Nucleus accumbens (tissue), 56 donors: ENCODE measurements at places on chromosomes 5 and 9.
A peak's percentile ranks its signal among the peaks of the same experiment; 100 is the strongest.

DNA sequence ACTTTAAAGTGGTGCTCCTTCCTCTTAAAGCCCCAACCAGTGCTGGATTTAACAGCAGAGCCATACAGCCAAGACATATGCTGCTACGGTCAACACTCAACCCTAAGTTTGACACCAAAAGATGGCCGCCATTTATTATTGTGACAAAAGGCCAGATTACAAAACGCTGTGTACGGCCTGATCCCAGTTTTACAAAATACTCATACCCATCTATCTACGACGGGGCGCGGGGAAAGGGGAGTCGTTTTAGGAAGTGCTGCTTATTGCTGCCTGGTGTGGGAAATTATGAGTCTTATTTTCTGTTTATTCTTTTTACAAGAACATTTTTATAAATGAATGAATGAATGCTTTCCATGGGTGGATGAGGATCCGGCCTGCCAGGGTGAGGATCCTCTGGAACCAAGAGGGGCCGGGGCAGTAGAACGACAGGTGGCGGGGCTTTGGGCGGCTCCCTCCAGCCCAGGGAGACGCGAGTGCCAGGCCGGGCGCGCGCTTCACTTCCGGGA, 457 bp upstream of the IDNK start:
- peak; percentile 48 for DNase-seq

GRCh38 chr9:78866207-78867132, 569.5 kb downstream of the PSAT1 start:
- no peak for DNase-seq

DNA sequence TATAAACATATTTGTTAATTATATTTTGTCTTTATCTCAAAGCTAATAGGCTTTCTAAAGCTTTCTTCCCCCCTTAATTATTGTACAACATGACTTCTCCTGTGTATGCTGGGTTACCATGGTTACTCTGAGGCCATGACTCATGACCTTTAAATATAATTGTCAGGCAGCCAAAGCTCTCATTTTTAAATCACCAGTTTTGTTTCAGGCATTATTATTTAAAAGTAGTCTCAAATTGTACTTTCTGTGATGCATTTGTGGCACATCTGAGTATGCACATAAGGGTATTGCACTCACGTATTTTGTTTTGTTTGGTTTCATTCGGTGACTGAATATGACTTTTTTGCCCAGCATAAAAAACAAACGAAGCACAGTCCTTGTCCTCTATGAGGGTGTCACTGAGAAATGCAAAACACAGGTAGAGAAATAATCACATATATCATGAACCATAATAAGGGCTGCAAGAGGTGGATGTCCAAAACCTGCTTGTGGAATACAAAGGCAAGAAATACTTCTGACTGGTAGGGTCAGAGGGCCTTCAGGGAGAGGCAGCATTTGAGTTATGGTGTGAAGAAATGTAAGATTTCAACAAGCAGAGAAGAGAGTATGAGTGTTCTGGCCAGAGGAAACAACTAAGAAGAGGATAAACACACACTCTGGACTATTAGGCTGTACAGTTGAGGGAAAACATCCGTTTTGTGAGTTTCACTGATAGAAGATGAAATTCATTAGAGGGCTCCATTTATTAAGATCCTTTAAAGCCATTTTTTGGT, 2.1 kb downstream of the CCDC192 start:
- no peak for DNase-seq

GRCh38 chr9:85200726-85201404, 531.3 kb downstream of the NTRK2 start:
- no peak for DNase-seq

GRCh38 chr5:124263680-124264491, 482.6 kb downstream of the ZNF608 start:
- DNase-seq, result peak; percentile 25
